ENCODE measurements at places on chromosomes 13 and 19.

DNA sequence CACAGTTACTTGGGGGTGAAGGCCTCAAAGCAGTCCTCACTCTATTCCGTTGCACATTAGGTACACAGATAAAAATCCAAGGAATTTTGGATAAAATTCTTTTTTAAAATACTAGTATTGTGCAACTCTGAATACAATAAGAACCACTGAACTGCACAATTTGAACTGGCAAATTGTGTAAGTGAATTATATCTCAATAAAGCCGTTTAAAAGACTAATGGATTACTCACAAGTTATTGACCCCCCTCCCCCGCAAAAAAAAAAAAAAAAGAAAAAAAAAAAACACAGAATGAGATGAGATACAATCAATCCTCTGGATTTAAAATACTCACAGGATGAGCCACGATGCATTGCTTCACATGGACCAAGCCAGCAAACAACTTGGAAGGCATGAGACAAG is 86.4 kb downstream of the CRYL1 start:
- no peak for DNase-seq

DNA sequence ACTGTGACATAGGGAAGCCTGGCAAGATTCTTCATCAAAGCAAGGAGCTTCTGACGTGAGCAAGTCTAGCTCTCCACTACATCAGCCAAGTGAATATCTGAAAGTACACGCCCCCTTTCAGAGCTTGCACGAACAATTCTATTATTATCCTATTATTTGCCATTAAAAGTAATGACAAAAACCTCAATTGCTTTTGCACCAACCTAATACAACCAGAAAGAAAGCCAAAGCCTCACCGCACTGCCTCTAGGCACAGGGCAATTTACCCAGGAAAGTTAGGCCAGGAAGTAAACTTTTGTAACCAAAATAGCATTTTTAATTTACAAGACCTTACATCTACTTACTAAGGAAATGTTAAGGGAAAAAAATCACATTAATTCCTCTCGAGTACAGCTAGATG is 41.2 kb downstream of the LATS2 start:
- no peak for DNase-seq

- peak; percentile 78 for DNase-seq
Measured at GRCh38 chr19:12983542-12984142, 11.6 kb upstream of the NFIX start.

DNA sequence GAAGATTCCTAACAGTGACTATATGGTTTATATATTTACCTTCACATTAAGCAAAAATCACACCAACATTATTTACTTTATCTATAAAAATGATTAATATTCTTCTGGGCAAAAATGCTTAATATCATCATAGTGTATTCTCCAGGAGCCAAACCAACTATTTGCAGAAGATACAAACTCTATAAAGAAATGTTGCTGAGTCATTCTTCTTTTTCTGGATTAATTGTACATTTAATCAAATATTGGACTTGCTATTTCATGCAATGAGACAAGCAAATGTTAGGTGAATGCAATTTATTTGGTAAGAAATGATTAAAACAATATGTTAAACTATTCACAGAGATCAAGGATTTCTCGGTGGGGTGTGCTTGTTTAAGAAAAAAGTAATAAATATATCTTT is 1075.8 kb downstream of the PCDH9 start:
- DNase-seq, result no peak

GRCh38 chr19:16876904-16877361 is 11.9 kb upstream of the F2RL3 start:
- no peak for DNase-seq

- no peak for DNase-seq
Measured at GRCh38 chr13:38463048-38463447, 113.4 kb downstream of the UFM1 start.

GRCh38 chr13:90032313-90032712 is 1315.2 kb upstream of the MIR17HG start:
- DNase-seq, result no peak

DNA sequence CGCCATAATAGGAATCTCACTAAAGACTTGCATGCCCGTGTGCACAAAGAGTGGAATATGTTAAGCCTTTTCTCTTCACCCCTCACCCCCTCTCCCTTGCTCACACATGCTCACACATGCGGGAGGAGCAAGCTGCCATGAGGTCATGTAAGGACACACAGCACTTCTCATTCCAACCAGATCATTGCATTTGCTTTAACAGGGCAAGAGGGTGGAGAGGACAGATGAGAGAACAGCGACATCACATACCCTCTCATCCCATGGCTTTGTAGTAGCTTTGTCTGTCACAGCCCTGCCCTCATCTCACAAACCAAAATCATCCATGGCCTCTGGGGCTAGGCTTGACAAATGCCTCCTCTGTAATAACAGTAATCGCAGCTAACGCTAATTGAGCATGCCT is 145.6 kb upstream of the FRY start:
- no peak for DNase-seq

GRCh38 chr19:31220540-31220939 is 128.7 kb downstream of the TSHZ3 start:
- no peak for DNase-seq

DNA sequence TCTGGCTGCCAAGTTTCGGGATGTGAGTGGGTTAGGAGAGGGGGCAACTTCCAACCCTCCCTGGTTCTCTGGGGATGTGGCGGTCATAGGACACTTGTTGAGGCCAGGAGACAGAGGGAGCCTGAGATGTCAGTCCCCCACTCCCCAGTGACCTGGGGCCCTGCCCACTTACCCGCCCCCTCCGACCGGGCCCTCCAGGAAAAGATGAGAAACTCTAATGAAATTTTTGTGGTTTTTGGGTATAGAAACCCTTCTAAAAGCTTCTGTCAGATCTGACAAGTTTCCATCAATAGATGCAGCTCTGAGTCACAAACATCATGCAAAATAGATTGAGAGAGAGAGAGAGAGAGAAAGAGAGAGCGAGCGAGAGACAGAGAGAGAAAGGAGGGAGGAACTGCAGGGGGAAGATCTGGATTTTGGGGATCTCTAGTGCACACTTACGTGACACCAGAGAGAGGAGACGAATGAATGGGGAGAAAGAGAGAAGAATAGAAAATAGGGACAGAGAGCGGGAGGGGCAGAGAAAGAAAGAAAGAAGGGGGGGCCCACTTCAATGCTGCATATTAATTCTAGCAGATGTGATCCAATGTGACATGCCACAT is 94.0 kb downstream of the PTPRS start:
- DNase-seq, result no peak

DNA sequence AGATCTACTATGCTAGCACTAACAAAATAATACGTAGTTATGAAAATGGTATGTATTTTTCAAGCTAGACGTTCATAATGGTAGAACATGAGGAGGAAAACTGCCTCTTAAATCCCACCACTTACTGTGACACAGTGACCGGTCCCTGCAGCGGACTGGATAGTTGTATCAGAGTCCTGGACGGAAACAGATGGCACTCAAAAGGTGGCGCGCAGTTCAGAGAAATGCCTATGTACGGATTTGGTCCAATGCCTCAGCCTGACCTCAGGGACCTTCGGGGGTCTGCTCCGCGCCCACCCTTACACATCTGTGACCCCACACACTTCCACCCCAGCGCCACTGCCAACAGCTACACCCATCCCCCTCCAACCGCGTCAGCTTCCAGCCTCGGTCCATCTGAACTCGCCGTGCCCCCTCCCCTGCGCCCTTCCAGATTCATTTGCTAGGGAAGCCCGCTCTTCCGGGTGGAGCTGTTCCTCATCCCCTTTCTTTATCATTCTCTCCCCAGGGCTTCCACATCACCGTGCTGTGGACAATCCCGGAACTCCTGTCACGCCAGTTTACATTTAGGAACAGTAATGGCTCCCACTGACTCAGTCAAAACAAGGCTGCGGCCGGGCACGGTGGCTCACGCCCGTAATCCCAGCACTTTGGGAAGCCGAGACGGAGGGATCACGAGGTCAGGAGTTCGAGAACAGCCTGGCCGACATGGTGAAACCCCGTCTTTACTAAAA is 792 bp upstream of the LENG8 start:
- DNase-seq, result peak; percentile 34

DNA sequence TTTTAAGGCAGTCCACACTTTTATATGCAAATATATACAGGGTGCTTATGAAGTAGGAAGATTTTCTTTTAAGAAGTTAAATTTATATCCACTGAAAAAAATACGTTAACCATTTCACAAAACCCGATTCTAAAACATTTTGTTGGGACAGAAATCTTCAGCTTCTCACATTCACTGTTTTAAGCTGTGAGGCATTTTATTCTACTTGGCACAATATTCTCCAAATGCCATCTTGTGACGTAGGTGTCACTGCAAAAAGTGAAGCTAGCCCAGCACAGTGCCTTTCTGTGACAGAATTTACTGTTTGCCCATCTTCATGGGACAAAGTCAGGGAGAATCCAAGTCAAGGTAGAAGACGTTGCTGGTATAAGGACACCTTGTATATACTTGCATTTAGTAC is 94.5 kb upstream of the SLC15A1 start:
- DNase-seq, result no peak

GRCh38 chr19:1295169-1296012 is 9.7 kb downstream of the EFNA2 start:
- DNase-seq, result no peak

DNA sequence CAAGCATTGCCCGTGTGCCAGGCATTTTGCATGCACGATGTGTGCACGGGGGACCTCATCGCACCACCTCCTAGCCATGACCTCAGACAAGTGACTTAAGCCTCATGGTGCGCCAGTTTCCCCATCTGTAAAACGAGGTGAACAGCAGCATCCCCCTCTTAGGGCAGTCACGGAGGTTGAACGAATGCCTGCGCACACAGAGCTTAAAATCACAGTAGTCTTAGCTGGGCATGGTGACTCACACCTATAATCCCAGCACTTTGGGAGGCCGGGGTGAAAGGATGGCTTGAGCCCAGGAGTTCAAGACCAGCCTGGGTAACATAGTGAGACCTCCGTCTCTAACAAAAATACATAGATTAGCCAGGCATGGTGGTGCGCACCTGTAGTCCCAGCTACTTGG is 48.6 kb downstream of the PIN1 start:
- no peak for DNase-seq

DNA sequence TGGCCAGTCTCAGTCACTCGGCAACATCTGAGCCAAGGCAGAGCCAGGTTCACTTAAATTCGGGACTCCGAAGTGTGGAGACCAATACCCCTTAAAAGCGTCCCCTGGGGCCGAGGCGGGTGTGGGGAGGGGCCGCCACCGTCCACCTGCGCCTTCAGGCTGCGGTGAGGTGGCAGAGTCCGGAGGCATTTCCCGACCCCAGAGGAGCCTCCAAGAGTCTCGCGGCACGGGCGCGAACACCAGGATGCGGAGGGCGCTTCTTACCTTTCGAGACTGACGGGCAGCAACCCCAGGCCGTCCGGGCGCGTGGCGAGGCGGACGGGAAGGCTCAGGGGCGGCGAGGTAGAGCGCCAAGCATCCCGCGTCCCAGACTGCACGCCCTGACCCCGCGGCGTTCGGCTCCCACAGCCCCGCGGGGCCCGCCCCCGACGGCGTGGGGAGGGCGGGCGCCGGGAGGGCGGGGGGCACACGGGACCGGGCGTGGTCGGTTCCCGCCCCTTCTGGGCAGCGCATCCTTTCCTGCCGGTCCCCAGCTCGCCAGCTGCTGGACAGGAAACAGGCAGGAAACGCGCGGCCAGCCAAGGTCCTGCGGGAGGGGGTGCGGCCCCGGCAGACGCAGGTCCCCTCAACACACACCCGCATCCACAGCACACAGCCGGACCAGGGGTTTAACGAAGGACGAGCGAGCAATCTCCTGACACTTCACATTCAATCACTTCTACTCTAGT is at the start of gene THSD1:
THSD1 (minus strand) TSS at position 406 of the 728 bp plus-strand sequence. CDS start 3,572 bp downstream, outside the sequence.
- no peak for DNase-seq

DNA sequence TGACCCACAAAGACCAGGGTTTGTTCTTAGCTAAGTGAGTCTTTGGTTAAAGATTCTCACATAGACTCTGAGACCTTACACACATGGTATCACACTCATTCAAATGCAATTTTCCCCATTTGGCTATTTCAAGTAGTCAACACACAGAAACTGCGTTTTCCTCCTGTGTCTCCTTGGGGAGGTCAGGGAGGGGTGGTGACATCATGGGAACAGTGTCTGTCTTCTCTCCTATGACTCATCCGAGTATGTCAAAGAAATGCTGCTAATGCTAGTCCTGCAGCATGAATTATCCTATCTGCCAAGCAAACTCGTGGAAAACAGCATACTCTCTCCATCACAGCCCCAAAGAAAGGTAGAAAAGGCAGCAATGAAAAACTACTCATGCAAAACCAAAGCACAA is 100.2 kb downstream of the ENOX1 start:
- no peak for DNase-seq

DNA sequence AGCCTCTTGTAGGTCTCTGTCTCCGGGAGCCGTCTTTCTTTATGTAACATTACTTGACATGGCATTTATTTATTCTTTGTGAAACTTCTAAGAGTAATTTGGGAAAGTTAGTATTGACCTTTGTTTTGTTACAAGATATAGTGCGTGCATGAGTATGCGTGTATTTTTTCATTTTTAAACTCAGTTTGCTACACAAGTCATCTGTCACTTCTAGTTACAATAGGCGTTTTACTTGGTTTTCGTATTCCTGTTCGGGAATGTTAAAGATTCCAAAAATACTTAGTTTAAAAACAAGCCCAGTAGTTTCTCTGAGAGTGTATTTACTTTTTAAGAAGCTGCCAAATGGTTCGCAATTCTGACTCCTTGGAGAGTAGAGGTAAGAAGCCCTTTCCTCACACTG is 3.2 kb downstream of the PDS5B start:
- DNase-seq, result no peak

DNA sequence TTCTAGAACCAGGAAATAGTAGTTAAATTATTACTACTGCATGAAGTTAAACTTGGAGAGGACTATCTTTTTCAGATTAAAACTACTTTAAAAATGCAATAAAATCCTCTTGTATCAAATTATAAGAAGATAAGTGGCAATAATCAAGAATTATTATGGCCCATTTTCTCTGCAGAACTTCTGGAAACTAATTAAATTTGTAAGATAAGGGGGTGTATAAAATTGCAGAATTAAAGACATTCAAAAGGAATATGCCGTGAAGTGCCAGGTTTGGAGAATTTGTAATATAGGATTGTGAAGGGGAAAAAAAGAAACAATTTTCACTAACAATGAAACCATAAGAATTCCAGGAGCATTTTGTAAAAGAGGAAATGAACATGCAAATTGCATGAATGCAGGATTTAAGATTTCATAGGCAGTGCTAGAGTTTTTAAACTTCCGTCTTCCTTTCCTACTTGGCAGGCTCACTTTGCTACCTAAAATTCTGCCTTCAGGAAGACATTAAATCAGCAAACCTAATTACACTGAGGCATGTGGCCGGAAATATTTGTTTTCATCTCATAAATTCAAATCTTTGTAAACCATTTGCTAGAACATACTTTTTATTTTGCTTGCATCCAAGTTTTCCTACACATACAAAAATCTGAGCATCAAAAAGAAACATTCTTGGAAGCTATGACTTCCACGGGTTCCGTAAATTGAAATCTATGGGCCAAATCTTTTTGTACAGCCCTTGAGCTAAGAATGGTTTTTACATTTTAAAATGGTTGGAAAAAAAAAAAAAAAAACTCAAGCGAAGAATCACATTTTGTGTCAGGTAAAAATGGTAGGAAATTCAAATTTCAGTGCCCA is 166.9 kb downstream of the DCLK1 start:
- DNase-seq, result no peak
